HCEC 1CT (cell line): ENCODE measurements at places on chromosomes 2 and 18.

DNA sequence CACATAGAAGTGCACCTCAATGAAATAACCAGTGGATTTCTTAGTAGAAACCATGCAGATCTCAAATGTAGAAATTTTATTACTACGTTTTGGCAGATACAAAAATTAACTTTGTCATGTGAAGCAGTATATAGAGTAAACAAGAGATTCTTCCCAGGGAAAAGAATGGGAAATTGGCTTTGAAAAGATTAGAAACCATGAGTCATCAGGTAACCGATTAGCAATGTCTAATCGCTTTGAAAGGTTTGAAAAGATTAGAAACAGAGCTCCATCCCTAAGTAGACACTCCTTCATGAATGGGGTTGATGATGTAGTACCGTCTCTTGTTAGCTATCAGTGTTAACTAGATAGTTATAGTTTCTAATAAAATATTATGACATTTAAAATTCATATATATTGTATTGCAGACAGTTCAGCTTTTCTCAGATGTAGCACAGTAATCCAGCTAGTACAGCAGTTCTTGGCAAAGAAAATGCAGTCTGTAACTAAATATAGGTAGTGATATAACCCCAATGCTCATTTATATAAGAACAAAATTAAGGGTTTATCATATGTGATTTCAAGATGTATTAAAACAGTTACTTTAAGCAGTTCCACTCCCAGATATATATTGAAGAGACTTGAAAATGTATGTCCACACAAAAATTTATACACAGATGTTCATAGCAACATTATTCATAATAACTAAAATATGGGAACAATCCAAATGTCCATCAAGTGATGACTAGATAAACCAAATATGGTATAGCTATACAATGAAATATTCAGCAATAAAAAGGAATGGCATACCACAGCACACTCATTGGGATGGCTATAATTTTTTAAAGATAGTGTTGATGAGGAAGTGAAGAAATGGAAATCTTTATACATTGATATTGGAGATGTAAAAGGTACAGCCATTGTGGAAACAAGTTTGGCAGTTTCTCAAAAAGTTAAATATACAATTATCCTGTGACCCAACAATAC is 113.9 kb downstream of the PTPN4 start:
- DNase-seq = peak; percentile 10

DNA sequence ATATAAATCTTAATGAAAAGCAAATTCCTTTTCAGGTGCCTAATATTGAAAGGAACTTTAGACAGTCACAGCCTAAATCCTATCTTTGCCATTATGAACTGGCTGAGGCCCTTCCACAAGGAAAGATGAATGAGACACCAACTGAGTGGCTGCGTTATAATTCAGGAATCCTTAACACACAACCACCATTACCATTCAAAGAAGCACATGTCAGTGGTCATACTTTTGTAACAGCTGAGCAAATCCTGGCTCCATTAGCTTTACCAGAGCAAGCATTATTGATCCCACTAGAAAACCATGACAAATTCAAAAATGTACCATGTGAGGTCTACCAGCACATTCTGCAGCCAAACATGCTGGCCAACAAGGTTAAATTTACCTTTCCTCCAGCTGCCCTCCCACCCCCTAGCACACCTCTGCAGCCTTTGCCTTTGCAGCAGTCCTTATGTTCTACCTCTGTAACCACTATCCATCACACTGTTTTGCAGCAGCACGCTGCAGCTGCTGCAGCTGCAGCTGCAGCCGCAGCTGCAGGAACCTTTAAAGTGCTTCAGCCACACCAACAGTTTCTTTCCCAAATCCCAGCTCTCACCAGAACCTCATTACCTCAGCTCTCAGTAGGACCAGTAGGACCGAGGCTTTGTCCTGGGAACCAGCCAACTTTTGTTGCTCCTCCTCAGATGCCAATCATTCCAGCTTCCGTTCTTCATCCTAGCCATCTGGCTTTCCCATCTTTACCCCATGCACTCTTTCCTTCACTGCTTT is 340.1 kb downstream of the ZNF804A start:
- no peak for DNase-seq

- peak; percentile 75 for DNase-seq
Observed at GRCh38 chr2:37809931-37810570, 115.0 kb upstream of the RMDN2 start.

DNA sequence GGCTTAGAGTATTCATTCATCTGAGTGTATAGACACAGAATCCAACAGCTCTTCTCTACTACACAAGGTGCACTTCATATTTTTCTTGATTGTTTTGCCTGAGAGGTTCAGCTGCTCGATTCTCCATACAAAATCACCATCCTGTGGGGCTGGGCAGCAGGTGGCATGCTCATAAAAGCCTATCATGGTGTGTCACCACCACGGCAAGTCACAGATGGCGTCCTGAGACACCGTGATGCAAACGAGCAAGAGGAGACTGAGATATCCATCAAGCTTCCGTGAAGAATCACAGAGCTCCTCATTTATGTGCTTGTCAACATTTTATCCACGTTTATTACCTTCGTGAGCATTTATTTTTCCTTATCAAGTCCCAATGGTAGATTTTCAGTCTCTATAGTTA is 22.4 kb upstream of the NRP2 start:
- no peak for DNase-seq

DNA sequence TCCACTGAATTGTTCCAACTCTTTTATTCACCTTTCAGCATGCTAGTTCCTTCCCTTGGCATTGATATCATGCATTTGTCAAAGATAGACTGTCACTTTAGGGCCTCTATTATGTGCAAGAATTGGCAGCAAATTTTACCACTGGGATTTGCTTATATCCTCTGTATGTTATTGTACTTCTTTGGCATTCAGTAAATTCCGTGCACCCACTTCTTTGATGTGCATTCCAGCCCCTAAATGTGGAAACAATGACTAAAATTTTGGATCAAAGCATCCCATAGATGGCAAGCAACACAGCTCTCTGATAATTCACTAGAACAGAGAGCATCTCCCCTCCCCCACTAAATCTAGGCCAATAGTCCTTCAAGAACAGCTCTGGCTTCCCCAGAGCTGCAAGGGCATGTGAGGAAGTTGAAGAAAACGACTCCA is 399.0 kb upstream of the HNRNPA3 start:
- DNase-seq = no peak
